ENCODE measurements at places on chromosomes 12 and 14. TPM values are rescaled to one million over a fixed set of nuclear protein-coding genes. Genes with fewer than 3 reads are reported as not detected.

- H3K27me3 ChIP-seq = no peaks in the 10 kb centered on the region
- no peaks in the 10 kb centered on the region for H3K4me1 ChIP-seq
- H3K36me3 ChIP-seq = peaks cover 15% of the 10 kb centered on the region
- no peak for DNase-seq
Observed at GRCh38 chr12:112294793-112295192, 87.4 kb downstream of the HECTD4 start.

- H3K36me3 ChIP-seq = no peaks in the 10 kb centered on the region
- no peaks in the 10 kb centered on the region for H3K4me1 ChIP-seq
- H3K4me3 ChIP-seq = no peak overlapping the region
- no peaks in the 10 kb centered on the region for H3K27me3 ChIP-seq
- no peak overlapping the region for H3K27ac ChIP-seq
Observed at GRCh38 chr12:4849115-4849541, 60.6 kb upstream of the KCNA1 start.

DNA sequence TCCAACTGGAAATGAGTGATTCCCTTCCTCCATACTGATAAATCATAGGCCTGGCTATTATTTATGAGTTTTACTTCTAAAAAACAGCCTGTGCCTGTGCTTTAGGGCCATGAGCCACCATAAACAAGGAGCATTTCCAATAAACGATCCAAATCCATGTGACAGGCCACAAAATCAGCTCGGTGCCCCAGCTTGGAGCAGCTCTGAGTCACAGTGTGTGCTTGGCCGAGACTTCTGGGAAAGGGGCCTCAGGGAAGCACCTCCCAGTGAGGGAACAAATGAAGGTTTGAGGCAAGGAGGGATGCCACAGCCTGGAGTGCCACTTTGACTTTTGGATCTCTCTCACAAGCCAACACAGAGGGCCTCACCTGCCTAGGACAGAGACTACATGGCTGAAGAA is 190.4 kb downstream of the NTF3 start:
- no peaks in the 10 kb centered on the region for H3K36me3 ChIP-seq
- DNase-seq = no peak

- no peak for DNase-seq
- no peaks in the 10 kb centered on the region for H3K27me3 ChIP-seq
- no peak overlapping the region for H3K4me3 ChIP-seq
- H3K4me1 ChIP-seq = no peaks in the 10 kb centered on the region
Observed at GRCh38 chr14:80658733-80659132, 282.8 kb downstream of the CEP128 start.

DNA sequence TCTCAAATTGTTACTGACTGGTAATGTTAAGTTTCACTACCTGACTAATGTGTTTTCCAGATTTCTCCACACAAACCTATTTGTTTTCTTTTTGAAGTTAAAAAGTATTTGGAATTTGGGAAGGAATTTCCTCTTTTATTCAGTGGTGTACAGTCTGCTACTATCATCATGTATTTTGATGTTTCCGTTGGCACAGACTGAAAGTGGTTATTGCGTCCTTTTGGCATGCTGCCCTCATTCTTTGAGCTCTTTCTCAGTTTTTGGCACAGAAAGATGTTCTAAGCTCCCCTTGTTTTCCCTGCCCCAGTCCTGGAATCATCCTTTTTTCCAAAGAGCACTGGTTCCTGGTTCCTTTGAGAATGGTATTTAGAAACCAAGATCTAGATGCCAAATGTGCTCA is 31.4 kb upstream of the RTRAF start:
- peaks cover 13% of the 10 kb centered on the region for H3K4me1 ChIP-seq
- no peak overlapping the region for H3K4me3 ChIP-seq
- H3K27me3 ChIP-seq = no peaks in the 10 kb centered on the region
- peak; percentile 33 for DNase-seq
- peaks cover 29% of the 10 kb centered on the region for H3K36me3 ChIP-seq

FGF23 gene
- not detected for total RNA-seq

Measured in lung (tissue), 17 donors.